ENCODE measurements at places on chromosomes 5 and 9.

DNA sequence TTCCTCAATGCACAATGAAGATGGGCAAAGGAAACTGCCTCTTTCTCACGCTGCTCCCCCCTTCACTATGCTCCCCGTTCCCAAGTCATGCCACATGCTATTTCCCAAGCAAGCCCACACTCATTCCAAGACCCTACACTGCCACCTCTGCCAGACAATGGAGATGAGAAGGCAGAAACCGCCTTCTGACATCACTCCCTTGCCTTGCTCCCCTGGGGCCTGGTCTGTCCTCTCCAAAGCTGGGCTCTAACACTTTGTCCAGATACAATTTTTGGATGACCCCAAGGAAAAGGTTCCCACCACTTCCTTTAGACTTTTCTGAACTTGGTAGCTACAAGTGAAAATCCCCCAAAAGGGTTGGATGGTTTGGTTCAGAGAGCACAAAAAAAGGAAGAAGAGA lies 7.2 kb upstream of the ADRA1B start:
- DNase-seq, result no peak

DNA sequence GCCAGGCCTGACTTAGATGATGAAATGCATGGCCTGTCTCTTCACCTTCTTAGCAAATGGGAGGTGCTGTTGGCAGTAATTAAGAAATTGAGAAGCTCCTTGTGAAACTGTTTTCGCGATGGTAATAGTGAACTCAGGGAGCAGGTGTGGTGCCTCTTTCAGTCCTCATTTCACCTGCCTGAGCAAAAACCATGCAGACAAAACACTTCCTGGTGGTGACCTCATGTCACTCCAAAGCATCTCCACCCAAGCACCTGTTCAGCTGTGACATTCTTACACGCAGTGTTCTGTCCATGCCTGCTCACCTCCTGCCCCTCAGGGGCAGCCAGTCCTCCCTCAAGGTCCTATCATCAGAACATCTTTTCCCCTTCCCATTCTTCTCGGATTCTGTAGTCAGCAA lies 146.5 kb downstream of the CD180 start:
- no peak for DNase-seq

GRCh38 chr9:130430734-130431535 lies 13.8 kb upstream of the ASS1 start:
- no peak for DNase-seq

- no peak for DNase-seq
Observed at GRCh38 chr5:76788362-76788761, 30.5 kb upstream of the F2RL1 start.

- no peak for DNase-seq
Observed at GRCh38 chr9:69193685-69194032, 19.6 kb downstream of the TJP2 start.

DNA sequence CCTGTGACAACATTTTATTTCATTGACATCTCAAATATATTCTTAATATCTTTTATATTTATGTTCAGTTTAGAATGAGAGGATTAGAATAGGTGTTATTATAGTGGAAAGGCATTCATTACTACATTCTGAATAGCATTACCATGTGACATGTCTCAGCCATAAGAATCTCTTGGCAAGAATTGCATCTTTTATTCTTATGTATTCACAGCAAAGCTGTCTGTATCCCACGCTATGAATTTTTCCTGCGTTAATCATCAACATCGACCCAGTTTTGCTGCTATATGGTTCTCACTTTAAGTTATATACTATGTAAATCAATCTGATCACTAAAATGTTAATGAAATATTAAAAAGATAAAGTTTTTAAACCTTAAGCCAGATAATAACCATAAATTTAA lies 248.6 kb downstream of the TMEM232 start:
- DNase-seq, result no peak

DNA sequence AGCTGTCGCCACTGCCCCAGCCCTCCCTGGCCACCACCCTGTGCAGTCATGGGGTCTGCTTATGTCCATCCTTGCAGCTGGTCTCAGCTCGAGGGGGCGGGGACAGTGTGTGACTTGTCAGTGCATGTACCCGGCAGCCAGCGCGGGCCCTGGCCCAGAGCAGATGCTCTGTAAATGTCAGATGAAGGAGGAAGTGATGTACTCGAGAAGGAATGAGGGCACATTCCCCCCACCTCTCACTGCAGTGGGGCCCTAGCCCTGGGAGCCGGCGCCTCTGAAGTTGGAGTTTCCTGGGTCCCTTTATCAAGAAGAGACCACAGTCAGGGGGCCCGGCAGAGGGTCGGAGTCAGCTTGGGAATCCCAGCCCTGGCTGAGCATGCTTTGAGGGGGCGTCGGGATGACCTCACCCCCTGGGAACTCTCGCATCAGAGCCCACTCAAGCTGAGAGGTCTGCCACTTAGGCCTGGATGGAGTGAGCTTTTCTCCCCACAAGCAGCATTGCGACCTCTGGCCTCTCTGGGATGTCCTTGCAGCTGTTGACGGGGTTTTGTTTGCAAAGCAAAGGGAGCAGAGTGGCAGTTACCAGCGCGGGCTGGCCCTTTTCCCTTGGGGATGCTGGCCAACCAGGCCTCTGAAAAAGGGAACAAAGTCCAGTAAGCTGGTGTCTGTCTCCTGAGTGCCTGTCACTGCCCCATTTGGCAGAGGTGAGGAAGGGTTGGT lies 19.0 kb downstream of the NEURL1B start:
- no peak for DNase-seq

DNA sequence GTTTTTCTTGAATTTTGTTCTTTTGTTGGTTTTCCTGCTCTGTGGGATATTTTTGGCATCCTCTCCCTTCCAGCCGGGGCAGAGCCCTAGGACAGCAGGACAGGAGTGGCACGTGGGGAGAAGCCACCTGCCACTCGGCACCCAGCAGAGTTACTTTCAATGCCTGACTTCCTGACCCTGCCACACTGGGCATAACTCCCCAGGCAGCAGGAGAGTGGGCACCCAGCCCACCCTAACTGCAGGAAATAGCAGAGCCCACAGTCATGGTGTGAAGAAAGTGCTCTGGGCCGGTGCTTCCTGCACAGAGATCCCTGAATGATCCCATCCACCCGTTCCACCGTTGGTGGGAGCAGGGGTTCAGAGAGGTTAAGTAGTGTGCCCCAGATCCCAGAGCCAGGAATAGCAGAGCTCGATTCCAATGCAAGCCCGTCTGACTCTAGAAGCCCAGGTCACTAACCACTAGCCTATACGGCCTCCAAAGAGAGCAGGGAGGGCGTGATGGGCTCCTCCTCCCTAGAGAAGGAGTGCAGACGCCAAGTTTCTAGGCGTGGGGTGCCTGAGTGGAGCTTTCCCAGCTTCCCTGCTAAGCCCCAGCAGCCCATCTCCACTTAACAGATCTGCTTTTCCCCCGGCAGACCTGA lies 8.1 kb upstream of the NUP214 start:
- DNase-seq, result no peak

- no peak for DNase-seq
Observed at GRCh38 chr9:128304136-128304970, 17.9 kb downstream of the TRUB2 start.

- DNase-seq, result no peak
Observed at GRCh38 chr5:171597946-171598640, 178.6 kb downstream of the FGF18 start.

DNA sequence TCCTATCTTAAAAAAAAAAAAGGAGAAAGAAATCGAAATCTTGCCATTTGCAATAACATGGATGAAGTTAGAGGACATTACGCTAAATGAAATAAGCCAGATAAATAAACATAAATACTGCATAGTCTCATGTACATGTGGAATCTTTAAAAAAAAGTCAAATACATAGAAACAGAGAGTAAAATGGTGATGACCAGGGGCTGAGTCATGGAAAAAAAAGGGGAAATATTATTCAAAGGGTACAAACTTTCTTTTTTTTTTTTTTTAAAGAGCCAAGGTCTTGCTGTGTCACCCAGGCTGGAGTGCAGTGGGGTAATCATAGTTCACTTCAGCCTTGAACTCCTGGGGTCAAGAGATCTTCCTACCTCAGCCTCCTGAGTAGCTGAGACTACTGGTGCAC lies 310.1 kb downstream of the ZNF608 start:
- DNase-seq, result no peak

- DNase-seq, result no peak
Observed at GRCh38 chr5:170648541-170648940, 135.0 kb upstream of the GABRP start.

- no peak for DNase-seq
Observed at GRCh38 chr5:77139001-77139400, 51.9 kb upstream of the ZBED3 start.

DNA sequence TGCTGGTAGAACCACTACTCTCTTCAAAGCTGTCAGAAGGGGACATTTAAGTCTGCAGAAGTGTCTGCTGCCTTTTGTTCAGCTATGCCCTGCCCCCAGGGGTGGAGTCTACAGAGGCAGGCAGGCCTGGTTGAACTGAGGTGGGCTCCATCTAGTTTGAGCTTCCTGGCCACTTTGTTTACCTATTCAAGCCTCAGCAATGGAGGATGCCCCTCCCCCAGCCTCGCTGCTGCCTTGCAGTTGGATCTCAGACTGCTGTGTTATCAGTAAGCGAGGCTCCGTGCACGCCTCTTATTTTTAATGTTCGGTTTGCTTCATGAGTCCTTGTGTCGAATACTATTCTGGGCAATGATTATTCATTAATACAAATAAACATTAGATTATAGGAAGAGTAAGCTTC lies 3.1 kb upstream of the SLC27A6 start:
- DNase-seq, result no peak

GRCh38 chr5:109404428-109404960 lies 5.3 kb downstream of the PJA2 start:
- DNase-seq, result no peak

DNA sequence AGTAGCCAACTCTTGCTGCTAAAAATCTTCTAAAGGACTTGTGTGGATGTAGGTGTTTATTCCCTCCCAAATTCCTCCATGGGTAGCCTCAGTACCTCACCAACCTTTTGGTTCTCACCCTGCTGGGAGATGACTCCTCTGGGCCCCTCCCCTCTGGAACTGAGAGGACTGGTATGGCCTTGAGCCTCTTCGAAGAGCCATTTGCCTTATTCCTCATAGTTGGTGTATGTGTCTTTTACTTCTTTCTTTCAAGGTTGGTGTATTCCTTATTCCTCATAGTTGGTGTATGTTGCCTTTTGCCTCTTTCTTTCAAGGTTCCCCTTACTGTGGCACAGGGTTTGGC lies 48.3 kb downstream of the GNAQ start:
- DNase-seq, result no peak

GRCh38 chr9:121333950-121334773 lies 35.9 kb downstream of the STOM start:
- DNase-seq, result no peak

GRCh38 chr9:24095246-24095645 lies 269.2 kb upstream of the ELAVL2 start:
- no peak for DNase-seq

DNA sequence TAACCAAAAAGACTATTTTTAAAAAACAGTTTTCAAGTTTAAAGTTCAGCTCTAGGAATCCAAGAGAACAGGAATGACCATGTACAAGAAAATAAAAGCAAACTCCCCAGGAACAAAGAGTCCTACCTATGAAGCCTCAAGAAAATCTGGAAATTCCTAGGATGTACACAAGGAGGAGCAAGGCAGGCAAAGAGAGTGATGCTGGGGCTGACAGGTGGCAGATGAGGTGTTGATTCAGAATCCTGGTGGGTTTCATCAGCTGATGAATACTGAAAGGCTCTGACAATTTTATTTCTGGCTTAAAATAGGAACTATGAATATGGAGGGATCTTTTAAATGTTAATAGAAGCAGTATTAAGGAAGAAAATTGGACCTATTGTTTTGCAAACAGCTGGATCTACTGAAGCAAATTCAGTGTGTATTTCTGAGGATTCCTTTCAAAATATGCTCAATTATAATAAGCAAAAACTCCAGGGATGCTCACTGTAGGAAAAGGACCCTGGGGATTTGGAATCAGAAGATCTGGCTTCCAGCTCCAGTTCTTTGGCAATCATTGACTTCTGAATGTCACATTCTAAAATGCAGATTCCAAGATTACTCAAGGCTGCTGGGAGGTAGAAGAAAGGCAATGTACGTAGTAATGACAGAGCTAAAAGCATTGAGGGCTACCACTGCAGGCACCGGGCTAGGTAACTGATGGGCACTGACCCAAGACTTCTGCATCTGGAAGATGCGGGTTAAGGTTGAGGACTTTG lies 28.0 kb upstream of the SH3RF2 start:
- DNase-seq, result no peak

- no peak for DNase-seq
Observed at GRCh38 chr9:79360387-79361347, 211.1 kb upstream of the TLE4 start.

DNA sequence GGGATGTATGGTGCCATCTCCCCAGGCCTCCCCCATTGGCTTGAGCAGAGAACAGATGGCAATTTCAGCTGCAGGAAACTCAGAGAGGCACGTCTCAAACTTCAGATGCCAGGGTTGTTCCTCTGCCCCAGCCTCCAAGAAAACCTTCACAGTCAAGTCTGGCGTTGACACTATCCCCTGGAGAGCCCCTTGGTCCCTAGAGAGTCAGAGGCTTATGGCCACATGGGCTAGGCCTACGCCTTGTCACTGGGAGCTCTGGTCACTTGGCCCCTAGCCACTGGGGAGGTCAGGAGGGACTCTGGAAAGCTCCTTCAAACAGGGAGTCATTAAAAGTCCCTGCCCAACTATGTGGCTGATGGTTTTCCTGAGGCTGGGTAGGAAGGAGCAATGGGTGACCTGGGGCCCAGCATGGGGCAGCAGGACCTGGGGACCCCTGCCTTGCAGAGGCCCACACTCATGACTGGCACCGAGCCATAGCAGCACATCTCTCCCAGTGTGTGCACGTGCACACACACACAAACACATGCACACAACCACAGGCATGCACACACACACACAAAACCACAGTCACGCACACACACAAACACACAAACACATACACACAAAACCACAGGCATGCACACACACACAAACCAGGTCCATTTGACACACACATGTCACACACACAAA lies 144.2 kb downstream of the GADD45G start:
- no peak for DNase-seq

Measured in T-helper 2 cell (primary cell).